ENCODE measurements at places on chromosomes 7 and 10. TPM values are rescaled to one million over a fixed set of nuclear protein-coding genes. Genes with fewer than 3 reads are reported as not detected.
A peak's percentile ranks its signal among the peaks of the same experiment; 100 is the strongest.

LRRN3 gene
- 10.1 TPM for total RNA-seq

CCDC7 gene
- total RNA-seq = 34.6 TPM

DUSP5 gene
- 2.0 TPM for total RNA-seq

RHOBTB1 gene
- 31.9 TPM for total RNA-seq

ZSCAN25 gene
- total RNA-seq = 11.2 TPM

NPY gene
- 13.6 TPM for total RNA-seq

TRPV5 gene
- total RNA-seq = 0.04 TPM

LOXL4 gene
- total RNA-seq = 9.7 TPM

ZNF398 gene
- total RNA-seq = 8.2 TPM

DLX5 gene
- 0.13 TPM for total RNA-seq

CPEB3 gene
- 2.0 TPM for total RNA-seq

TRIM73 gene
- 1.6 TPM for total RNA-seq

- H3K27me3 ChIP-seq = no peaks in the 10 kb centered on the region
- H3K4me3 ChIP-seq = no peak overlapping the region
- no peak overlapping the region for H3K27ac ChIP-seq
- no peak for DNase-seq
- H3K36me3 ChIP-seq = peaks cover 29% of the 10 kb centered on the region
Measured at GRCh38 chr7:150400008-150400787, 21.1 kb downstream of the ZNF775 start.

GRCh38 chr7:16753932-16754855 lies 639 bp downstream of the TSPAN13 start:
- H3K4me3 ChIP-seq = peak overlapping the region; percentile 68
- H3K27me3 ChIP-seq = peaks cover 14% of the 10 kb centered on the region
- H3K36me3 ChIP-seq = no peaks in the 10 kb centered on the region
- peak; percentile 36 for DNase-seq
- no peaks in the 10 kb centered on the region for H3K4me1 ChIP-seq
- peak overlapping the region; percentile 87 for H3K27ac ChIP-seq

- no peaks in the 10 kb centered on the region for H3K36me3 ChIP-seq
- peaks cover 5% of the 10 kb centered on the region for H3K4me1 ChIP-seq
- peak overlapping the region; percentile 22 for H3K27ac ChIP-seq
- peak; percentile 24 for DNase-seq
- no peak overlapping the region for H3K4me3 ChIP-seq
- H3K27me3 ChIP-seq = no peaks in the 10 kb centered on the region
Measured at GRCh38 chr7:102859084-102859798, 53.6 kb upstream of the LRRC17 start.

DNA sequence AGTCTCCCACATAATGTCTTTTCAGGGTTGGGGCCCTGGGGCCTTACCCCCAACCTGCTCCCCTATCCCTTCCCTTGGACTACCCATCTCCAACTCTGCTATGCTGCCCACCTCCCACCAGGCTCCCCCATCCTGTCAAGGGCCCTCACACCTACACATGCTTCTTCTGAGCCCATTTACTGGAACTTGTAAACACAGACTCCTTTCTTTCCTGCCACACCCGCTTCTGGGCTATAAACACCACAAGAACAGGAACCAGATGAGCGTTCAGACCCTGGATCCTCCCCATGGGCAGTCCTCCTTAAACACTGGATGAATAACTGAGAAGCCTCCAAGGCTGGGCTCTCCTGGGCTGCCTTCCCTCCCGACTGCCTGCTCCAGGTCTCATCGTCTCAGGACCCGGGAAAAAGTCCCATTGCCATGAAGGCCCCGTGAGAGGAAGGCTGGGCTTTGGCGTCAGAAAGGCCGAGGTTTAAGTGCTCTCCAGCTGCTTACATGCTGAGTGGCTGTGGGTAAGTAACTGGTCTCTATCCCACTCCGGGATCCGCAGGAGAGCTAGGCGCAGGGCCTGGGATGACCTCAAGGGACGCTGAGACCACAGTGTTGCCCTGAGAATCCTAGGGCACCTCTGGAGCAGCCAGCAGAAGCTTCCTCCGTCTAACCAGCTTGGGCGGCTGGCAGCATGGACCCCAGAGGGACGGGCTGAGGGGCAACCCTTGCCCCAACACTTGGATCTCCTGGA lies 15.6 kb upstream of the CRHR2 start:
- H3K4me1 ChIP-seq = peaks cover 35% of the 10 kb centered on the region
- no peak for DNase-seq
- peaks cover 7% of the 10 kb centered on the region for H3K27me3 ChIP-seq
- H3K36me3 ChIP-seq = no peaks in the 10 kb centered on the region

GRCh38 chr7:41880107-41880506 lies 177.2 kb upstream of the INHBA start:
- H3K27me3 ChIP-seq = no peaks in the 10 kb centered on the region
- no peak overlapping the region for H3K4me3 ChIP-seq
- DNase-seq = no peak
- peaks cover 26% of the 10 kb centered on the region for H3K4me1 ChIP-seq
- H3K27ac ChIP-seq = no peak overlapping the region

GRCh38 chr10:25304606-25305005 lies 129.8 kb downstream of the GPR158 start:
- H3K4me3 ChIP-seq = no peak overlapping the region
- no peaks in the 10 kb centered on the region for H3K4me1 ChIP-seq
- H3K27me3 ChIP-seq = no peaks in the 10 kb centered on the region
- H3K27ac ChIP-seq = no peak overlapping the region
- DNase-seq = peak; percentile 0
- H3K36me3 ChIP-seq = no peaks in the 10 kb centered on the region

- H3K27ac ChIP-seq = no peak overlapping the region
- H3K4me3 ChIP-seq = no peak overlapping the region
- peaks cover 16% of the 10 kb centered on the region for H3K4me1 ChIP-seq
- H3K27me3 ChIP-seq = peaks cover 5% of the 10 kb centered on the region
Measured at GRCh38 chr10:14200698-14201544, 129.8 kb downstream of the FRMD4A start.

- H3K4me1 ChIP-seq = no peaks in the 10 kb centered on the region
- no peak overlapping the region for H3K4me3 ChIP-seq
- no peak overlapping the region for H3K27ac ChIP-seq
- no peaks in the 10 kb centered on the region for H3K36me3 ChIP-seq
Measured at GRCh38 chr7:120156476-120156875, 116.5 kb upstream of the KCND2 start.

DNA sequence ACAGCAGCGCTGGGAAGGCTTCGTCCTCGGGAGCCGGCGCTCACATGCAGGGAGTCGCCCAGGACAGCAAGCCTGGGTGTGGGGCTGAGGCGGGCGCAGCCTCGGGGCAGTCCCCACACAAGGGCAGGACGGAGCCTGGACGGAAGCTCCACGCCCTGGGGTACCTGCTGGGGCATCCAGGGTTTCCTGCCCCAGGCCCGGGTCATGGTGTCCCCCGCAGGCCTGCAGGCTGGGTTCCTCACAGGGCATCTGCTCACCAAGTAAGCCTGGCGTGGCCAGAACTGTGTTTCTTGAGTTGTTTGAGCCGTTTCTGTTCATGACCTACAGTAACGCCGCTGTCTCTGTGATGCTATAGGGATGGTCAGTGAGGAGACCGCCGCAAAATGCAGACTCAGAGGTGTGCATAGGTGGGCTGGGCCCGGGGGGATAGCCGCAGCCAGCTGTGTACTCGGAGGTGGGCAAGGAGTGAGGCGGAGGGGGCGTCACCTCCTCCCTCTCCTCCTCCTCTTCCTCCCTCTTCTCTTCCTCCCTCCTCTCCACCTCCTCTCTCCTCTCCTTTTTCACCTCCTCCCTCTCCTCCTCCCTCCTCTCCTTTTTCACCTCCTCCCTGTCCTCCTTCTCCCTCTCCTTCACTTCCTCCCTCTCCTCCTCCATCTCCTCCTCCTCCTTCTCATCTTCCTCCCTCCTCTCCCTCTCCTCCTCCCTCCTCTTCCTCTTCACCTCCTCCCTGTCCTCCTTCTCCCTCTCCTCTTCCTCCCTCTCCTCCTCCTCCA lies 438.9 kb downstream of the DNAJB6 start:
- H3K4me3 ChIP-seq = no peak overlapping the region
- H3K27me3 ChIP-seq = peaks cover 6% of the 10 kb centered on the region
- H3K4me1 ChIP-seq = no peaks in the 10 kb centered on the region
- H3K36me3 ChIP-seq = no peaks in the 10 kb centered on the region

DNA sequence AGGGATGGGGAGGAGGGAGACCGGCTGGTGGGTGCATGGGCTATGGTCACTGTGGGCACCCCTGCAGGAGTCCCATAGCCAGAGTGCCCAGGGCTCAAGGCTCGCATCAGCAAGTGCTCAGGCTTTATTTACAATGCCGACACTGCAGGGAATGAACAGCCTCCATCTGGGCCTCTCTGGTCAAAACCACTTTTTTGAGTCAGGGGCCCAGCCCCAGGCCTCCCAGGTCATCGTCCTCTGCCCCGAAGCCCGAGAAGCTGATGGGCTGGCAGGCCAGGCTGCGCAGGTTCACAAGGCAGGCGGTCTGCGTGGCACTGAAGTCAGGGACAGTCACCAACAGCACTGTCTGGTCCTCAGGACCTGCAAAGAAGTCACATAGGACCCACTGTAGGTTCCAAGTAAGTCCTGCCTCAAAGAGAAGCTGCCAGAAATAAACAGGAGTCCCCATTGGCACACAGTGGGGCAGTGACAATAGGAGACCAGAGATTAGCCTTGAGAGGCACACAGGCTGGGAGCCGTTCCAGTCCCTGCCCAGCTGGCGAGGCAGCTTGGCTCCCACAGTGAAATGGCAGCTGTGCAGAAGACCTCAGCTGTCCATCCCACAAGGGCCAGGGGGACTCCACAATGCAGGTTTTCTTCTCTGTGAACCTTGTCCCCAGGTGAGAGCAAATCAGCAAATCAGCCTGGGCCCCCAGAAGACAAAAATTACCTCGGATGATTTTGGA lies 8.6 kb downstream of the POLD2 start:
- H3K4me1 ChIP-seq = peaks cover 63% of the 10 kb centered on the region
- peak overlapping the region; percentile 69 for H3K27ac ChIP-seq
- no peaks in the 10 kb centered on the region for H3K27me3 ChIP-seq
- no peak overlapping the region for H3K4me3 ChIP-seq

DNA sequence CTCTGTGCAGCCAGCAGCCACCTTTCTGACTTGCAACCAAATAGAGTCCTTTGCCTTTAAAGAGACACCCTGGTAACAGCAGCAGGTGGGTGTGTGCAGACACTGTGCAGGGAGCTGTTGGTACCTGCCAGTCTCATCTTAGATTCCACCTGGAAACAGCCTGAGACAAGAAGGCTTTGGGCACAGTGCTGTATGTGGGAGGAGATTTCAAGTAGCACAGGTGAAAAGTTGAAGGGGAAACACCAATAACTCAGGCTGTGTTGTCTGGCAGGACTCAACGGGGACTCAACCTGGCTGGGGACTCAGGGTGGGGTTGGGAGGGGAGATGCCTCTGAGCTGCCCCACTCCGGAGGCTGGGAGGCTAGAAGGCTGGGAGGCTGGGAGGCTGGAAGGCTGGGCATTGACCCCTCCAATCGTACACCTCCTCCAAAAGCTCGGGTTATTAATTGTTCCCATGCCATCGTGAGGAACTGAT lies 6.7 kb downstream of the CPXM2 start:
- H3K4me3 ChIP-seq = no peak overlapping the region
- no peaks in the 10 kb centered on the region for H3K36me3 ChIP-seq

DNA sequence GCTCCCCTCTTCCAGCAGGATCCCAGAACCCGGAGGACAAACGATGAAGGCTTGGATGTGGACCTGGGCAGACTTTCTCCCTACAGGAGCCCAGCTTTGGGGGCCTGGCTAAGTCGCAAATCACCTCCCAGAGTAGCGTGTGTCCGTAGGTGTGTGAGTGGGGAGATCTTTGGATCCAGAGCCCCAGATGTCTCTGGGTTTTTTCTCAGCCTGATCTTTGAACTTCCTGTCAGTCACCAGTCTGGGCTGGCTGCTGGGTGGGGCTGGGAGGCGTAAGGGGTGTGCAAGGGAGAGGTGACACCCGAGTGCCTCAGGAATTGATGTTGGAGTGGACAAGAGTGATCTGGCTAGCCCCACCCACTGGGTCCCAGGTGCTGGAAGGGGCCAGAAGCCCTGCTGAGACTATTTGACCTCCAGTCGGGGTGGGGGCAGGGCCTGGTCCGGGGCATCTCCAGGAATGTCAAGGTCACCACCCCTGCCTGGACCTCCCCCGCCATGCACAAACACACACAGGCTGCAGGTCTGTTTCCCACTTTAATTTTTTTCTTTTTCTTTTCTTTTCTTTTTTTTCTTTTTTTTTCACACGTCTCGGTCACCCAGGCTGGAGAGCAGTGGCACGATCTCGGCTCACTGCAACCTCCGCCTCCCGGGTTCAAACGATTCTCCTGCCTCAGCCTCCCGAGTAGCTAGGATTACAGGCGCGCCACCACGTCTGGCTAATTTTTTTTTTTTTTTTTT lies at the start of gene MOGAT3:
MOGAT3 (minus strand) TSS at position 175 of the 738 bp plus-strand sequence. CDS start 182 bp downstream, outside the sequence.
- H3K27me3 ChIP-seq = peaks cover 60% of the 10 kb centered on the region
- no peak within 1 kb of the TSS for H3K4me3 ChIP-seq
- no peak for DNase-seq
- H3K27ac ChIP-seq = no peak within 1 kb of the TSS
- H3K4me1 ChIP-seq = peaks cover 5% of the 10 kb centered on the region

- no peak for DNase-seq
- H3K4me1 ChIP-seq = peaks cover 2% of the 10 kb centered on the region
- no peak overlapping the region for H3K4me3 ChIP-seq
- no peaks in the 10 kb centered on the region for H3K36me3 ChIP-seq
Measured at GRCh38 chr7:38561166-38561565, 70.0 kb downstream of the AMPH start.

- DNase-seq = peak; percentile 16
- peaks cover 30% of the 10 kb centered on the region for H3K27me3 ChIP-seq
- H3K4me1 ChIP-seq = peaks cover 9% of the 10 kb centered on the region
- H3K27ac ChIP-seq = no peak overlapping the region
- H3K4me3 ChIP-seq = no peak overlapping the region
Measured at GRCh38 chr10:86262688-86263181, 103.9 kb downstream of the GRID1 start.

DNA sequence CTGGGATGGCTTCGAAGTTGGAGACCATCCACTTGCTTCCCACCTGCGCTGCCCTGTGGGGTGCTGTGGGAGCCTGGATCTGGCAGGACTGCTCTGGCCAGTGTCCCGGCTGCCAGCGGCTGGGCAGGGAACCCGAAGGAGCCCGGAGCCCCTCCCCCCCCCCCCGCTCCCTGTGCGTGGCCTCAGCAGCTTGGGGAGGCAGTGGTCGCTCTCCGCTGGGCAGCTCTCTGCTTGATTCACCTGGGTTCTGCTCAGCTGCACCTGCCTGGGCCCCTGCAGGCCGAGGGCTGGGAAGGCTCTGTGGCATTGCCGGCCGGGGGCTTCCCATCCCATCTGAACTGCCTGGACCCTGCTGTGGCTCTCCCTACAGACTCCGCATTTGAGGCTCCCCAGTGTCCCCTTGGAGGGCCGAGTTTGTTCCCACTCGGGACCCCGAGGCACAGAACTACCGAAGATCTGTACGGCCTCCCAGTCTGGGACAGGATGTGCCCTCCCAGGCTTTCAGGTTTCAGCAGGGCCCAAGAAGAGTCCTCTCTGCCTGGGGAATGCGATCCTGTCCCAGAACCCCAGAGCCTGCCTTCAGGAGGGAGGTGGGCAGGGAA lies 525.1 kb downstream of the TCERG1L start:
- no peak overlapping the region for H3K4me3 ChIP-seq
- H3K27me3 ChIP-seq = no peaks in the 10 kb centered on the region
- H3K36me3 ChIP-seq = no peaks in the 10 kb centered on the region
- no peaks in the 10 kb centered on the region for H3K4me1 ChIP-seq

- no peak for DNase-seq
- no peak overlapping the region for H3K27ac ChIP-seq
- H3K27me3 ChIP-seq = no peaks in the 10 kb centered on the region
- no peaks in the 10 kb centered on the region for H3K36me3 ChIP-seq
- H3K4me1 ChIP-seq = no peaks in the 10 kb centered on the region
- H3K4me3 ChIP-seq = no peak overlapping the region
Measured at GRCh38 chr10:67775279-67775678, 62.7 kb downstream of the DNAJC12 start.

GRCh38 chr10:105949721-105950120 lies 1214.8 kb downstream of the SORCS1 start:
- H3K27me3 ChIP-seq = no peaks in the 10 kb centered on the region
- H3K27ac ChIP-seq = no peak overlapping the region
- no peaks in the 10 kb centered on the region for H3K36me3 ChIP-seq
